CD4-positive, alpha-beta T cell treated with Interleukin-12 subunit alpha and Interleukin-12 subunit beta, for 1 hour (primary cell): ENCODE measurements at places on chromosomes 16 and 17.

DNA sequence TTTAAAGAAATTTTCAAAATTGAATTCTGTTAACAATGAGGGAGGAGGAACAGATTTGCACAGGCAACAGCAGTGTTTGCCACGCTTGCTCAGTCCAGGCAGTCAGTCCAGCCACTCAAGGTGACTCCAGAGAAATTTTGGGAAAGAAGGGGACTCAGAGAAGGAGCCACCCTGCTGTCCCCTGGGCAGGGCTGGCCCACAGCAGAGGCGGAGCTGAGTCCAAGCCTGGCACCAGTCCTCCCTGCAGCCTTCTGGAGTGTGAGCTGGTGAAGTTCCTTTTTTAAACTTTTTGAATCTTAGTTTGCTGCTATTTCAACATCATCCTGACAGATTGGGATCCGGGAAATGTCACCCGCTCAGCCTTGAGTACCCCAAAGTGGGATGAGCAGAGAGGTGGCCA lies 14.5 kb upstream of the SLC47A2 start:
- DNase-seq = no peak

DNA sequence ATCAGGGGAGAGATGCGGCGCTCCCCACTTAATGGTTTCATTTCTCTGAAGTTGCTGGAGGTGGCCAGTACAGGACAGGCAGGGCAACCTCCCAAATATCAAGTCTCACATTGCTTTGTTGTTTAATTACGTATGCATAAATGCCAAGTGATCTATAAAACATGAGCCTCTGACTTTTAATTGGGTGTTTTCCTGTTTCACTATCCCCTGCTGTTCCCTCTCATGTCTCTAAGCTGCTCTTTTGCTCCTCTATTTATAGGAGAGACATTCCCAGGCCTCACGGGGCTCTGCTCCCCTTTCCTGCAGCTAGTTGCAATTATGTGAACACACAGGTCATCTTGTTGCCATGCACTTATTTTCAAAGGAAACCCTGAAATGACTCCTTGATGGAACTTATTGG lies 1173.5 kb upstream of the GOT2 start:
- no peak for DNase-seq

- DNase-seq = no peak
Observed at GRCh38 chr17:69434164-69434579, 19.7 kb downstream of the MAP2K6 start.

- no peak for DNase-seq
Observed at GRCh38 chr17:79755591-79755990, 22.4 kb upstream of the CBX2 start.

DNA sequence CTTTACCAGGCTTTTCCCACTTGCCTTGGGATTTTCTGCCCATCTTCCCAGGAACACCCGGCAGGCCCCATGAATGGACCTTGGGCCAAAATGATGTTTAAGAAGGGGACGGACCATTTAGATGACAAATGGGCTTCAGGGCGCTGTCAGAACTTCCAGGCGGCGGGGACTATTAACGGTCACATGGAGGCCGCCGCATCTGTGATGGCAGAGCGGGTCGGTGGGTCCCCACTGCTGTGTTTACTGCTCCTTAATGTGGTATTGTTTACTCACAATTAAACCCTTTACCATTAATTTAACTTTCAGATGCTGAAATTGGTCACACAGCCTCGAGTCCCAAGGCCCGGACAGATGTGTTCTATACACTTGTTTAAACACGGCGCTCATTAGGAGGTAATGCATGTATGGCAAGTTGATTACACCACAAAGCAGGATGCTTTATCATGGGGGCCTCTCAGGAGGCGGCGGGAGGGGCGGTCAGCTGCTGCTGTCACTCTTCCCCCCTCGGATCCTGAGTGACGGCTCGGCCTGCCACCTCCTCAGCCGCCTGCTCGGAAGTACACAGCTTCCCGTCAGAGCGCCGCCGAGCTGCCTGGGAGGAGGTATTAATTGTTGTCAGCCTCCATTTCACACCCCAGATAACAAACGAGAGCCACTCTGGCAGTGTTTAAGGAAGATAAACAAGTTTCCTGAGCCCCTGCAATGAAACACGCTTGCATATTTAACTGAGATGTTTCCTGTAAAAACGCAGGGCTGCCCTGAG lies 83.9 kb upstream of the IRX3 start:
- DNase-seq = no peak

DNA sequence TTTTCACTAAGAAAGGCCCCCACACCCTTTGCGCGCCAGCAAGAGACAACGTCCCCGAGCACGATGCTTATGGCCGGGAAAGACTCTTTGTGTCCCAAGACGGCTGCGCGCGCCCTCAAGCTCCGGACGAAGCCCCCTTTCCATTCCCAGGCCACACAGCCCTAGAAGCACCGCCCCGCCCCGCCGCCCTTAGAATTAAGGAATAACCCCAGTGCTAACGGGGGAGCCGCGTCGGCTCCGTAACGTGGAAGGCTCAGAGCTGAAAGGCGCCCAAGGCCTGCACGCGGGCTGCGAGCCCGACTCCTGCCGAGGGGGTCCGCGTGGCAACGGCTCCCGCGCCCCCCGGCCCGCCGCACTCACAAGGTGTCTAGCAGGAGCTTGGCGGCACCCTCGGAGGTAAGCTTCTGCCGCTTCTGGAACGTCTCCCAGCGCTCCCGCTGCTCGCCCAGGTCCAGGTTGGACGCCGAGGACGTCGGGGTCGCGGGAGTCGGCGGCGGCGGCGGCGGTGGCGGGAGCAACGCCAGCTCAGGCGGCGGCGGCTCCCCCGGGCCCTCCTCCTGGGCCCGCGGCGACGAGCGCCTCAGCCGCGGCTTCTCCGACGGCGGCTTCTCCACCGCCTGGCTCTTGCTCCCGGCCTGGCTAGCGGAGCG lies 477 bp downstream of the CENPV start:
- no peak for DNase-seq

- DNase-seq = no peak
Observed at GRCh38 chr16:73545290-73545689, 497.4 kb upstream of the ZFHX3 start.

GRCh38 chr17:40086150-40087044 lies 14.0 kb downstream of the NR1D1 start:
- peak; percentile 67 for DNase-seq

GRCh38 chr17:65228734-65229620 lies 91.8 kb downstream of the RGS9 start:
- peak; percentile 56 for DNase-seq

GRCh38 chr16:86727632-86728031 lies 149.3 kb downstream of the FOXL1 start:
- no peak for DNase-seq

- DNase-seq = no peak
Observed at GRCh38 chr16:54048586-54049495, 237.7 kb downstream of the IRX3 start.

DNA sequence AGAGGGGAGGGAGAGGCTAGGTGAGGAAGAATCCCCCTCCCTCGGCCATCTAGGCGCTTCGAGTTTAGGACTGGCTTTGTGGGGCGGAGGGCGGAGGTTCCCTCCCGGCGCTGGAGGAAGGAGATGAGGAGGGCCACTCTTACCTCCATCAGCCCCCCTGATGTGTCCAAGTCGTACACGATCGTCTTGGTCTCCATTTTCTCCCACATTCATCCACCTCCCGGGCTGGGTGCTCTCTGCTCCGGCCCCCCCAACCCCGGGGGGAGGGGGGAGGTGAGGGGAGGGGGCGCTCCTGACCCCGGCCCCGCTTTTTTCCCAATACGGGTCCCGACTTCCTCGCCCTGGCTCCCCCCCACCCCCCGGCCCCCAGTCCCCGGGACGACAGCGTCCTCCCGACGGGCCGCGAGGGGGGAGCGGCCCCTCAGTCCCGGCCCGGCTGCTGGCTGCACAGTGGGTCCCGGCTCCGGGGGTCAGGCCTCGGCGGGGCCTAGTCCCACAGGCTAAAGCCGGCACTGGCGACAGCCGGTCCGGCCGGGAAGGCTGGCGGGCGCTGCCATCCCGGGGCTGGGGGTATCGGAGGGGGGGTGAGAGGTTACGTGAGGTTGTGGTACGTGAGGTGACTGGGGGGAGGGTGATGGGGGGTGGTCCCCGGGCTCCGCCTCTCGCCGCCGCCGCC lies 428 bp downstream of the PHF12 start:
- no peak for DNase-seq

GRCh38 chr16:82995924-82996441 lies 369.2 kb downstream of the CDH13 start:
- no peak for DNase-seq

DNA sequence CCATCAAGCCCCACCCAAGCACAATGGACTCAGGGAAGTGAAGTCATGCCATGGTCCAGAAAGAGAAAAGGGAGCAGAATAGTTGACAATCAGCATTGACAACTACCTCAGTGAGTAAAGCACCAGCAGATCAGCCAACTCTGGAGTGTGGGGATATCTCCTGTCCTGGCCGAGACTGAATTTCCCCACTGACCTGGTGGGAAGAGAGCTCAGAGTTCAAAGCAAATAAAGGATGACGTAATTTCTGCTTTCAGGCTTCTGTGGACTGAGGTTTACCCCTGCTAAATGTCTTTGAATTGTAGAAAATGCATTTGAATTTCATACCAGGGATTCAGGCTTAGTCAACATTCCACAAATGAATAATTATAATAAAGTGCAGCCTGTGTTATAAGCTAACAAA lies 152.9 kb downstream of the CBLN1 start:
- DNase-seq = no peak

DNA sequence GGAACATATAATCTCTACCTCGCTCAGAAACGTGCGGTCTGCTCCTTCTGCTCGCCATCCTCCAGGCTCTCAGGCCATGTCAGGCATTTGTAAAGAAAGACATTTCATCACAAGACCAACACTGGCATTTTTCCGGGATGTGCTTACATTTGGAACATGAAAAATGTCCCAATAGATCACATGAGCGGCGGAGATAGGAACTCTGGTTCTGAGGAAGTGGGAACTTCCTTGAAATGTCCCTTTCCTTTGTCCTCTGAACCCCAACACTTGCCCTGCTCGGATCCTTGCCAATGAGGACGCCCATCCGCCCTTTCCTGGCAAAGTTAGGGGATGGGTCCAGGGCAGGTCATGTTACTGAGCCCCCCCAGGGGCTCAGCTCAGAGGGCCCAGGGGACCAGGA lies 130.5 kb downstream of the MAF start:
- DNase-seq = no peak

DNA sequence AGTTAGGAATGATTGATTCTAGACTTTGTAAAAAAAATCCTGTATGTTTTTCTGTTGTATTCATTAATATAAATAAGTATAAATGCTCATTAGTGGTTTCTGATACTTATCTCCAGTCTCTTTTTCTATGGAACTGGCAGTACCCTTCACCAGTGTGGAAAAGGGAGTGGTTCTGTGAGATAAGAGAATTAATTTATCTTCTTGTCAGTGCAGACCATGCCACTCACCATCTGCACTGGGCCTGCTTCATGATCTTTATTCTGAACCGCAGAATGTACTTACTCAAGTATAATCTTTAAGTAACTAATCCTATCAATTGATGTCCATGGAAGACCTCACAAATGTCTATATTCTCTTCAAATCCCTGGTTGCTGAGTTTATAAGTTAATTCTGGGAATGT lies 836.1 kb upstream of the CDH8 start:
- DNase-seq = no peak

GRCh38 chr17:78357177-78357586 lies 2.7 kb downstream of the SOCS3 start:
- DNase-seq = no peak

GRCh38 chr16:2816751-2817339 lies at the start of gene PRSS21:
Gene PRSS21 (plus strand): TSS chr16:2817237. CDS start chr16:2817269, 32 bp downstream.
- DNase-seq = peak; percentile 47

DNA sequence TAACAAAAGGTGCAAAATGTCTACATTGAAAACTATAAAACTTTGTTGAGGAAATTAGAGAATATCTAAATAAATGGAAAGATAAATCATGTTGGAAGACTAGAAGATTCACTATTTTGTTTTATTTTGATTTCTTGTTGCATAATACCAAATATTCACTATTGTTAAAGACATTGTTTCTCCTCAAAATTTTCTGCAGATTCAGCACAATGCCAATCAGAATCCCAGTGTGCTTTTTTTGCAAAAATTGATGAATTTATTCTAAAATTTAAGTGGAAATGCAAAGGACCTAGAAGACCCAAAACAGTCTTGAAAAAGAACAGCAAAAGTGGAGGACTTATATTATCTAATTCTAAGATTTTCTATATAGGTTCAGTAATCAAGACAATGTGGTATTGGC lies 40.4 kb downstream of the TTLL6 start:
- no peak for DNase-seq

- no peak for DNase-seq
Observed at GRCh38 chr17:76989519-76989918, 121.3 kb downstream of the MGAT5B start.

DNA sequence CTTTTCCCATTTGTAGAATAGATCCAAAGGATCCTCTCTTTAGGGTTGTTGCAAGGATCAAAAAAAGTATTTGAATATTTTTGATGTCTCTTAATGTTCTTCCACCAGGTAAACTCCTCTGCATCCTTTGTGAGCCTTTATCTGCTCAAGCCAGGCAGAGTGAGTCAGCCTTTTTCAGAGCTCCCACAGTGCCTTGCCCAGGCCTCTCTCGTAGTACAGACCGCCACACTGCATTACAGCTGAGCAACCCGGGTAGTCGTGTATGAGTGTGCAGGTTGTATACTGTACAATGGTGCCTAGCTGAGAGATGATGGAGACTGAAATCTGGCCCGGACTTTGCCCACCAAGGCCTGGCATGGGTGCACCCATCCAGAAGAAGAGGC lies 20.9 kb downstream of the RHBDL3 start:
- no peak for DNase-seq

- no peak for DNase-seq
Observed at GRCh38 chr17:81256616-81257015, 17.5 kb downstream of the NDUFAF8 start.
